ENCODE measurements at places on chromosomes 3 and 15.

DNA sequence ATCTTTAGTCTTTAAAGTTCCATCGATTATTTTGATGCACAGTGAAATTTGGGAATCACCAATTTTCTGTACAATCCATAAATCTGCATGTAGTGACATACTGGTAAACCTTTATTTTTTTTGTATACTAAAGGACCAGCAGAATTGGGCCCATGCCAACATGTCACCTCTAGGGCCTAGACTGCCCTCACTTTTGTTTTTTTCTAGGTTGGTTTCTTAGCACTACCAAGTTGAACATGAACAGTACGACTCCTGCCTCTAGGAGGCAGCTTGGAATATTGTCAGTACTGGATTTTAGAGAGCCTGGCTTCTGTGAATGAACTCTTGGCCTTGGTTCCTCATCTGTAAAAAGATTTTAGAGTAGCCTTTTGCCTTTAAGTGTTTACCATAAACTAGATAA, 32.3 kb downstream of the NKIRAS1 start:
- DNase-seq = no peak

DNA sequence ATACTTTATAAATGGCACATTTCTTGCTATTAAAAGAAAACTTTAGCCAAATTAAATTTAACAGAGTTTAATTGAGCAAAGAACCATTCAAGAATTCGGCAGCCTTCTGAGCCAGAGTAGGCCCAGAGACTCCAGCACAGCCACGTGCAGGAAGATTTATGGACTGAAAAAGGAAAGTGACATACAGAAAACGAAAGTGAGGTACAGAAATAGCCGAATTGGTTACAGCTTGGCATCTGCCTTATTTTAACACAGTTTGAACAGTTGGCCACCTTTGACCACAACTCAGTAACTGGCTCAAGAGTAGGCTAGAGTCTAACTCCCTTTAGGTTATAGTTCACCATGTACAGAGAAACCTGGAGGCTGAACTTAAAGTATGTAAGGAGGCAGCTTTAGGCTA, 17.6 kb downstream of the CFAP44 start:
- no peak for DNase-seq

DNA sequence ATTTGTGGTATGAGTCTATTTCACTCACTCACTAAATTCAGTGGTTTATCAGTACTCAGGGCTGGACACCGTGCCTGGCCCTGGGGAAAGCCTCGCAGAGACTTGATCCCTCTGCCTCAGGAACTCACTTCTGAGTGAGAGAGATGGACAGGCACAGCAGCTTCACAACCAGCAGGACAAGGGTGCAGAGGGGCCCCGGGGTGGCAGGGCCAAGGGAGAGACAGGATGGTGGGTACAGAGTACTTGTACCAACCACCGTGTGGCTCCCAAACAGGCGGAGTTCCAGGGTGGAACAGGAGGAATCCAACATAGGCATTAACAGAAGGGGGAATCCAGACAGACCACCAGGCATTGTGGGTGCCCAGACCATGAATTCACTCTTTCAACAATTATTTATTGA, 143.7 kb downstream of the MEGF11 start:
- no peak for DNase-seq

- DNase-seq = no peak
Measured at GRCh38 chr3:52181543-52181942, 16.4 kb upstream of the ALAS1 start.

DNA sequence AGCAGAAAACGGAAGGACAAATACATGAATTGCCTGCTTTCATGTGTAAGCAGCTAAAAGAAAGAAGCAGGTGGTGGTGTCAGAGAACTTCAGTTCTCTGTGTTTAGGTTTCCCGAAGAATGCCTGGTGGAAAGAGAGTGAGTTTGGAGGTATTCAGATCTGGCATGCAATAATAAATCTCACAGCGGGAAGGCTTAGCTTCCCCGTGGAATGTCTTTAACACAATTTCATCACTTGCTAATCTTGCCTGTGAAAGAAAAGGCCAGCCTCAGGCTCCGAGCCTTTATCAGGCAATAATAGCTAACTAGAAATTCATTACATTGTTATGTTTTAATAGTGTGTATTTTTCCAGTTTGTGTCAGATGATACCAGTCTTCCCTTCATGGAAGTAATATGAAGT, 220.3 kb downstream of the PDZRN3 start:
- no peak for DNase-seq

GRCh38 chr3:8990266-8991215, 27.3 kb upstream of the RAD18 start:
- no peak for DNase-seq

GRCh38 chr3:23863060-23863459, 53.7 kb downstream of the NKIRAS1 start:
- no peak for DNase-seq

DNA sequence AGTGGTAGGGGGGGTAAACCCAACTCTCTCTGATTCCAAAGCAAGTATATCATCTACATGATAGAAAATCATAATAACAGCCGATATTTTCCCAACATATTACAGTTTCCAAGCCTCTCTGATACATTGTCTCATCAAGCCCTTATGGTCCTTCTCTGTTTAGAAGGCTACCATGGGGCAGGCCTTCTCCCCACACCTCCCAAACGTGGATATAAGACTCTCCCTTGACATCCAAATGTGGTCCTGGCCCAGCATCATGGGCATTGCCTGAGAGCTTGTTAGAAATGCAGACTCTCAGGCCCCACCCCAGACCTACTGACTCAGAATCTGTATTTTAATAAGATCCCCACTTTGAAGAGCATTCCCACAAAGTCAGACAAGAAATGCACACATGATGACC, 17.7 kb upstream of the CCR9 start:
- DNase-seq = no peak

DNA sequence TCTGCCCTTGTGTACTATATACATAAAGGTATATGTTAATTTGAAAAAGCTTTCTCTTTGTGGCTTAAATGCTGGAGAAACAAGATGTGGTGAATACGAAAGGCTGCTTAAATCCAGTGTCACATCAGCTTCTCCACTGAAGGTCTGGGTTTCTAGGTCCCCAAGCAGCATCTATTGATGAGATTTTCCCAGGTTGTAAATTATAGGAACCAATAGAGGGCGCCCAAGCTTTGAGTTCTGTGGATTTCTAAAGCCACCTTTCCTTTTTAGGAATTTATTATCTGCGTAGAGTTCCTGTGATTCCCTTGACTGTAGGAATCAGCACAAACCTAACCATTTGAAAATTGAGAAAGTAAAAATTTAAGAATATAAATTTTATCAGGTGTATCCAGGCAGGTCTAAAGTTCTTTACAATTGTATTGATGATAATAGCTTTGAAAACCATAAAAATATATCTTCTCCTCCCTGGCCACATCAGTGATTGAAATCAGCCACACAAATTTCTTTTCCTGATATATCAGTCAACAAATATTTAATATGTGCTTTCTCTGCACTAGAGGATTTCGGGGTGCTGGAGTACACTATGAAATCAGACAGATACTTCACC, 88.3 kb upstream of the ADAMTSL3 start:
- DNase-seq = no peak

GRCh38 chr15:94269954-94270353, 38.6 kb downstream of the MCTP2 start:
- DNase-seq = no peak

DNA sequence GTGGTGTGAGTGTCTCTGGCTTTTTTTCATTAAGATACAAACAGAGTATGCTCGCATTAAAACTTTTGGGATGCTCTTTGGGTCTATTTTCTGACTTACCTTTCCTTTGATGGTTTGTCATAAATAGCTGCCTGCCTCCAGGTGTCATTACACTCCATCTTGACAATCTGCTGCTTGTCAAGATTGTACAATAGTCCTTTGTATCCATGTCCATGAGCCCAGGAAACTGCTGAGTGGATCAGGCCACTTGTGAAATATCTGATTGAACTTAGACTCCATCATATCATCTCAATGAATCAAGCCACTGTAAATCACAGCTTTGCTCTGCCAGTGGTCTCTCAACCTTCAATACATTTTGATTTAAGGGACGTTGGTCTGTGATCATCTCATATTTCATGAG, 135.2 kb downstream of the ECT2 start:
- DNase-seq = no peak

- DNase-seq = no peak
Measured at GRCh38 chr3:24067483-24067882, 122.4 kb downstream of the NR1D2 start.

DNA sequence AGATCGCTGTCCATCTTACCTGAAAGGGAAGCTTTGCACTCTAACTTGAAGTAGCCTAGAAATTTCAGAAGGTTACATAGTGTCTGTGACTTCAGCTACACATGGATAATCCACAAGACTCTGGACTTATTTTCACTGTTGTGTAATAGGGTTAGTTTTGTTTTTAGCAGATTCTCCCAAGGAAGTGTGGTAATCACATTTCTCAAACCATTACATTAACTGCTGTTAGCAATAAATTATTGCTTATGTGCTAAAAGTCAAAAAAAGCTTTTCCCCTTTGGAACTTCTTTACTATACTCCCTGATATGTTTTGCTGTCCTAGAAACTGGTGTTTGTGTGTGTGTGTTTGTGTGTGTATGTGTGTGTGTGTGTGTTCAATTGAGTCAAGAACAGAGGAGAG, 351.8 kb upstream of the TPRG1 start:
- DNase-seq = no peak

DNA sequence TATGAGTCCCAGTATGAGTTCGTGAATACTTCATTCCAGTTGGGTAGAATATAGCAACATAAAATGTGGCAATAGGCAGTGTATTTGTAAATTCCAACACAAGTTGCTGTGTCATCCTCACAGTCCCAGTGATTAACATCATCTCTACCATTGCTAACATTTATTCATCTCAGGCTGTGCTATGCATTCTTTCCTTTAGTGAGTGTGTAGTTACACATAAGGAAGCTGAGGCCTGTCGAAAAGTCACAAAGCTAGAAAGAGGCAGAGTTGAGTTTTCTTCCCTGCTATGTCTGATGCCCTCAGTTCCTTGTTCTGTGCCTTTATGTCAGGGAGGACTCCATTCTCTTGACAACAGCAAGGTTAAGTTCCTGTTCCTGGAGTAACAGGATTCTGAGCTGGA, 96.4 kb downstream of the FNDC3B start:
- DNase-seq = no peak

DNA sequence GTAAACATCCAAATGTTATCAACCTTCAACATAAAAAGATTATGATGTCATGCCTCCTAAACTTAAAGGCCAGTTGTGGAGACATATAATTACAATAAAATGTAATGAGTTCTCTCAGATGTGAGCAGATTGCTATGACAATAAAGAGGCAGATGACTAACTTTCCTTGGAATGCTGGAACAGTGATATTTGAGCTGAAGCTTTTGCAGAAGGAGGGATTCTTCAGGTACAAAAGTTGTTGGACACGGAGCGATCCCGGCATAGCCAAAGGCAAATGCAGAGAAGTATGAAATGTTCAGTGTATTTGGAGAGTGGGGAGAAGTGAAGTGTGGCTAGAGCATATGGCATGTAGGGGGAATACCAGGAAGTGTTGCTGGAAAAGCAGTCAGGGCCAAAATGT, 520.1 kb downstream of the FGF12 start:
- no peak for DNase-seq
